ENCODE measurements at places on chromosomes 4 and X. TPM values are rescaled to one million over a fixed set of nuclear protein-coding genes. Genes with fewer than 3 reads are reported as not detected.
A peak's percentile ranks its signal among the peaks of the same experiment; 100 is the strongest.

The PDE6B gene
- 12.5 TPM for polyA plus RNA-seq

The SASH3 gene
- 2.1 TPM for polyA plus RNA-seq

DNA sequence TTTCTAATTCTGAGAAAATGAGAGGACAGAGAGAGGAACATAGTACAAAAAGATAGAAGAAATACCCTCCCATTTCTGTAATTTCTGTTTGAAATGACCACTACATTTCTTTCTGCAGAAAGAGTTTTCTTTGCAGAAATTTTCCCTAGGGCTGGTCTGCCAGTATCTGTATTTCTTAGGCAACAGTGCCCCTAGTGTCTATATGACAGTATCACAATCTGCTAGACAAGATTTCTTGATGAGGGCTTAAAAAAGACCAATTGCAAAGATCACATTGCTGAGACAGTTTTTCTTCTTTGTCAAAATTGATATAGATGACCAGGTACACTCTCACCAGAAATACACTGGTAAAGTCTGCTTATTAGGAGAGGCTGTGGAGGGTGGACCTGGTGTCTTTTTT lies 81.0 kb upstream of the ZDHHC15 start:
- peak; percentile 18 for DNase-seq

GRCh38 chr4:52576326-52576725 lies 82.8 kb downstream of the USP46 start:
- DNase-seq, result no peak

DNA sequence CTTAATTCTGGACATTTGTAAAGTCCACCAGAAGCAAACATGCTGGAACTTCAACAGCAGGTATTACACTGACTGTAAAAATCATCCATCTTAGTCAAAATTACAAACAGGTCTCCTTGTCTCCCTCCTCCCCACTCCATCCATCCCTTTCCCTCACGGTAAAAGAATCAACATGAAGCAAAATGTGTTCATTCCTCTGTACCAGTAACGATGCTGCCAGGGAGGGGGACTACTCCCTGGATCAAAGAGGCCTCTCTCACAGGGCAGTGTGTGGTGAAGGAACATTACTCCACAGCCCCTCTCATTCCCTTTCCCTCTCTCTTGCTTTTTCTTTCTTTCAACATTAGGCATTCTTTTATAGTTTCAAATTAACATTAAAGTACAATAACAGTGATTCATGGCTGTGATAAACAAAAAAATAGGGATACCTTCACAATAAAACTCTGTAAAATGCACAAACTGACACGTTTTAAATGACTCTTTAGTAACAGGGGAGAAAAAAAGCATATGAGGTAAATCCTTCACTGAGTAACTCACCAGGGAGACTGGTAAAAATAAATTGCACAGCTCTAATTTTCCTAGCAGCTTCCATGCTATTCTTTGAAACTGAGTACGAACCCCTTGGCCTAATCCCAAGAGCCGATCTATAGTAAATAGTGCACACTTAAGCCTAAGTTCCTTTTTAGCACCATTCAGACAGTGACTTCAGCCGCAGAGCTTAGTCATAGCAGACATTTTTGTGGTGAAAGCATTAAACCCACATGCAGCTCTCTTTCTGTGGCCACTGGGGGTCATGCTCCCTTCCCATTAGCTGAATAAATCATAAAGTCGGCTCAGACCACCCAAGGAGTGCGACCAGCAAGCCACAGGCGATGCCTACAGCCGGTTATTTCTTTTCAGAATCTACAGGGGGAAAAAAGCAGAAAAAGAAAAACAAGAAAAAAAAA lies 215.6 kb upstream of the GYPA start:
- DNase-seq, result peak; percentile 97

DNA sequence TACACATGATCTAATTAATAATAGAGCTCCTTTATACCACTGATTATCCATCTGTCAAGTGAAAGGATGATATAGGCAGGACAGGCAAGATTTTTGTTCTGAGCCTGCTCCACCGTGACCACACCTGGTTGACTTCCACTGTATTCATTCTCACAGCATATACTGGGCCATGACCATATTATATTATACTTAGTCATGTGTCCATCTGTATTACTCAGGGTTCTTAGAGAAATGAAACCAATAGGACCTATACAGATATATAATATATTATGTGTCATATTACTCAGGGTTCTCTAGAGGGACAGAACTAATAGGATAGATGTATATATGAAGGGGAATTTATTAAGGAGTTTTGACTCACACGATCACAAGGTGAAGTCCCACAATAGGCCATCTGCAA lies 675.1 kb downstream of the GRXCR1 start:
- DNase-seq, result no peak

DNA sequence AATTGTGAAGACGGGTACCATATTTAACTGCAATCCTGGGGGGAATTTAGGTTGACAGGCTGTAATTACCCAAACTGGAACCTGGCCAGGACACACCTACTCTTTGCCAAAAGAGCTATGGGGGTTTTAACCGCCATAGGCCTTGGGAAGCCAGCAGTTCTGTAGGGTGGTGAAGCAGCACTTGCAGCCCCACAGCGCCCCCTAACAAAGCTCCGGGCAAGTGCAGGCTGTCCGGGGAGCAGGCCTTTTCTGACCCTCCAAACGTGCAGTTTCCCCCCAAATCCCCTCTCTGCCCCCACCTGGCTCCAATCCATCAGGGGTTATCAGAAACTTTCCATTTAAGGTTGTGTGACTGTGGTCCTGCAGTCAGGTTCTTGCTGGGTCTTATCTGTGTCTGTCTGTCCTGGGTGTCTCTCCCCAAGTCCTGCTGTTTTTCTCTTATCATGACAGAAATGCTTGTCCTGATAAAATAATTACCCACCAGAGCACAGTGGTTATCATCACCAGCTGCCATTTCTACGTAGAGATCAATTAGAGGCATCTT lies 350.9 kb downstream of the MID1IP1 start:
- no peak for DNase-seq

DNA sequence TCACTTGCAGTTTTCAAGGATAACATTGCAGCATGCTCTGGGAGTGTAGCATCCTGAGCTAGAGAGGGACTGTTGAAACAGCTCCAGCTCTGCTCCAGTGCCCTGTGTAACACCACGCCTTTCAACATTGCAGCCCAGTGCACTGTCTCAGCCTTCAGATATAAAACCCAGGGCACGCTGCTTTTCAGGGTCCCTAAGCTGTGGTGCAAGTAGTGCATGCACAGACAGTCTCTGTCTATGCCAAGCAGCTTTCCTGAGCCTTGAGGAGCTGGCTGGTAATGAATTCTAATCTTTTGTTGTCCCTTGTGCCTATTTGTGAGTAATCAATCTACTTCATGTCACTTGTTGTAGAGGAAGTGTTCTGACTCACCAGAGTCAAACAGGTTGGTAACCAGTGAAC lies 897.0 kb downstream of the ARAP2 start:
- no peak for DNase-seq

All from muscle of back (tissue), 13 donors.